ENCODE measurements at places on chromosomes 11 and 22. TPM values are rescaled to one million over a fixed set of nuclear protein-coding genes. Genes with fewer than 3 reads are reported as not detected.

Gene FOSL1
- 5.5 TPM for total RNA-seq

DNA sequence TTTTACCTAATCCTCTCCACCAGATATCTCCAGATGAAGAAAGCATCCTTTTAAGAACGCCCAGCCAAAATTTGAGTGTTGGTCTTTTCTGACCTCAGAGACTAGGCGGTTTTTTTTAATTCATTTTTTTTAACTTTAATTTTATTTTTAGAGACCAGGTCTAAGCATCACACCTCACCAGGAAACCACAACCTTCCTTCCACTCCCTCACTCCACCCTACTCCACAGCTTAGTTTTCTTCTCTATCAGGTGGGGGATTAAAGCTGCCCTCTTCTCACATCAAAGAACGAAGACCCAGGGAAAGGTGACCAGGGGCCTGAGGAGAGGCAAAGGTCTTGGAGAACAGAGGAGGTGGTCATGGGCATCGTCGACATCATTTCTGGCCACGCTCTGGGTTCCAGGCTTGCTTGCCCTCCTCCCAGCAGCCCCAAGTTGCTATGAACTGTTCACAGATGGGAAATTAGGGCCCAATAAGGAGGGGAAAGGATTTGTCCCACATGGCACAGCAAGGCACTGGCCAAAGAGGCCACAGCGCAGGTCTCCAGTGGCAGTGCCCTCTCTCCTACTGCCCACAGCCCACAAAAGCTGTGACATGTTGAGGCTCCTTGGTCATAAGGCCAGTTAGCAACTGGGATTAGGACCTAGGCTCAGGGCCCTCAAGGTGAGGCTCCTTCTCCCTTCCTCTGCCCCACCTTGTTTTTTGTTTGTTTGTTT, 1.4 kb upstream of the PEX16 start:
- DNase-seq = peak; percentile 27

GRCh38 chr11:113487622-113488021, 12.4 kb upstream of the DRD2 start:
- no peak for DNase-seq

DNA sequence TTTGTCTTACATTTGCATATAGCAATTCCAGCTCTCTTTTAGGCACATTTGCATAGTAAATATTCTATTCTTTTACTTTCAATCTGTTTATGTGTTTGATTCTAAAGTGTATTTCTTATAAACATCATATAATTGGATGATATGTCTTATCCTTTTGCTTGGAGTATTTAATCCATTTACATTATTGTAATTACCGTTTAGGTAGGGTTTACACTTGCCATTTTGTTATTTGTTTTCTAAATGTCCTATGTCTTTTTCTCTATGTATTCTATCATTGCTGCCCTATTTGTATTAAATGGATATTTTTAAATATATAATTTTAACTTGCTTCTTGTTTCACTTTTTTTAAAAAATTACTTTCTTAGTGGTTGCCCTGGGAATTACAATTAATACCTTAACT, 22.8 kb upstream of the ACCSL start:
- no peak for DNase-seq

DNA sequence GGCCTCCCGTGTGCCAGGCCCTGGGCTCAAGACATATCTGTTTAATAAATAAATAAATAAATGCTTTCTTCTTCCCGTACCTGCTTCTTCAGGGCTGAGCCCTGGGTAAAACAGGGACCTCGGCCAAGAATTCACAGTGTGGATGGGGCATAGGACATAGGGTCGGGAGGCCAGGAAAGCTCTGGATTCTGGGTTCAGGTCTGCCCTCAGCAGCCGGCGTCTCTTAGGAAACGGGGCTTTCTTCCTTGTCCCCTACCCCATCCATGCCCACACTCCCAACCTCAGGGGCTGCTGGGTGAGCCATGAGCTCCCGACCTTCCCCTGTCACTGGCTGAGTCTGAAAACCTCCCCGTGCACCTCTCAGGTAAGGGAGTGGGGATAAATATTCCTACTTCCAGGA, 55.7 kb upstream of the ALX4 start:
- no peak for DNase-seq

DNA sequence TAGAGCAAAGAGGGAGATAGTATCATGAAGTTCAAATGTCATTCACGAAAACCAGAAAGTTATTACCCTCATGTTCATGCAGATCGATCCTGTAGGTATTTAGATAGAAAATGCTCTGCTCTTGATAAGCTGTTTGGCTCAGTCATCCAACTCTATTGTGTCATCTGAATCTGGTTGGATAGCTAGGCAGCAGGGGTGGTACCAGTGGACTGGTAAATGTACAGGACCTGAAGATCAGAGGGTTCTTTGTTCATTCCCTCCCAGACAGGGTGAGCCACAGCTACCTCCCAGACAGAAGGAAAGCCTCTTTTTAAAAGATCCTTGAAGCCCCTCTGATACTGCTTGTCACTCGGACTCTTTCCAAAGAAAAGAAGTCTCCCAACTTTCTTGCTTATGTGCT, 29.8 kb upstream of the DRD2 start:
- no peak for DNase-seq

Gene SCGB2A2
- not detected for total RNA-seq

DNA sequence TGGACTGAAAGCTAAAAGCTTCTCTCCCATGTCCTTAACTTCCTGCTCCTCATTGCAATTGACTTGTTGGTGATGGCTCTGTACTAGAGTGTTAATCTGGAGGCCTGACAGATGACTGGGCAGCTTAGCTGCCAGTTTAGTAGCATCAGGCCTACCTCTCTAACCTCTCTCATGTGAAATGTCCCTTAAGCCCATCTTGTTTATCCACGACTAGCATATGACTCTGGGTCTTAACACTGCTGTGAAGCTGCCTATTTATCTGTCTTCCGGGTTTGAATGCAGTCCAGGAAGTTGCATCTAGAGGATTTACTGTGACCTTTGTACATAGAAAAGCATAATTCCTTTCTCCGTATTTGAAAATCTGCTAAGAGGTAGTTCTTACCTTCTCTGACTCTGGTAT, 85.3 kb upstream of the HORMAD2 start:
- no peak for DNase-seq

DNA sequence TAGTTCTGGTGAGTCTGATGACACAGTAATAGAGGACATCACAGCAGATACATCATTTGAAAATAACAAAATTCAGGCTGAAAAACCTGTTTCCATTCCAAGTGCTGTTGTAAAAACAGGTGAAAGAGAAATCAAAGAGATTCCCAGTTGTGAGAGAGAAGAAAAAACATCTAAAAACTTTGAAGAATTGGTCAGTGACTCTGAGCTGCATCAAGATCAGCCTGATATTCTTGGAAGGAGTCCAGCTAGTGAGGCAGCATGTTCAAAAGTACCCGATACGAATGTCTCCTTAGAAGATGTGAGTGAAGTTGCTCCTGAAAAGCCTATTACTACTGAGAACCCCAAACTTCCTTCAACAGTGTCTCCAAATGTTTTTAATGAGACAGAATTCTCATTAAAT, 38.7 kb downstream of the RTN3 start:
- no peak for DNase-seq

DNA sequence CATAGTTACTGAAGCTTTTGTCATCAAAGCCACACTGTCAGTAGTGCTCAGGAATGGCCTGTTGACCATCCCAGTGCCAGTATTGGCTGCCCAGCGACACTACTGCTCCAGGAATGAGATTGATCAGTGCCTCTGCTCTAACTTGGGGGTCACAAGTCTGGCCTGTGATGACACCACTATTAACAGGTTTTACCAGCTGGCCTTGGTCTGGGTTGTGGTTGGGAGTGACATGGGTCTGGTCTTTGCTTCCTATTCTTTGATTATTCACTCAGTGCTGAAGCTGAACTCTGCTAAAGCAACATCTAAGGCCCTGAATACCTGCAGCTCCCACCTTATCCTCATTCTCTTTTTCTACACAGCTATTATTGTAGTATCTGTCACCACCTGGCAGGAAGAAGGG, 21.5 kb downstream of the OR56B4 start:
- DNase-seq = no peak

GRCh38 chr11:65432686-65433582, 10.3 kb downstream of the NEAT1 start:
- no peak for DNase-seq

DNA sequence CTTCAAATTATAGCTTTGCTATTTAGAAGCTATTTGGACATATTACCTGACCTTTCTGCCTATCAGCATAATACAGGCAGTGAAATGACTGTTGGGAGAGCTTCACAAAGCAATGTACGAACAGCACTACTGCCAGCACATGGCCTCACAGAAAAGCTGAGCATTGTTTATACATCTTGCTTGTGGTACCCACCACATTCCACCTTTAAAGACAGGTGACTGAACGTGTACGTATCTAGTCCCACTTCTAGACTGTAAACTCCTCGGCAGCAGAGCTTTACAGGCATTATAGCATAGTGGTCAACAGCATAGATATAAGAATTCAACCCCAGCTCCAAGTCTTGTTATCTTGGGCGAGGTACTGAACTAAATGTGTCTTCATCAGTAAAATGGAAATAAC, 1.6 kb downstream of the JOSD1 start:
- no peak for DNase-seq

Gene PRCP
- total RNA-seq = 85.4 TPM

DNA sequence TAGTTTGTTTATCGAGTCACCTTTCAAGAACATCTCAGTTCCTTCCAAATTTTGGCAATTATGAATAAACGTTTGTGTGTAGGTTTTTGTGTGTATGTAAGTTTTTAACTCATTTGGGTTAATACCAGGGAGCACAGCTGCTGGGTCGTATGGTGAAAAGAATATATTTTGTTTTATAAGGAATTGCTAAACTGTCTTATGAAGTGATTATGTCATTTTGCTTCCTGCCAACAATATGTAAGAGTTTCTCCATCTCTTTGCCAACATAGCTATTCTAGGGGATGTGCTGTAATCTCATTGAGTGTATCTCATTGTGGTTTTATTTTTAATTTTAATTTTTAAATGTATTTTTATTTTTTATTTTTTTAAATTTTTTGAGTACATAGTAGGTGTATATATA, 27.3 kb downstream of the BCL2L13 start:
- no peak for DNase-seq

DNA sequence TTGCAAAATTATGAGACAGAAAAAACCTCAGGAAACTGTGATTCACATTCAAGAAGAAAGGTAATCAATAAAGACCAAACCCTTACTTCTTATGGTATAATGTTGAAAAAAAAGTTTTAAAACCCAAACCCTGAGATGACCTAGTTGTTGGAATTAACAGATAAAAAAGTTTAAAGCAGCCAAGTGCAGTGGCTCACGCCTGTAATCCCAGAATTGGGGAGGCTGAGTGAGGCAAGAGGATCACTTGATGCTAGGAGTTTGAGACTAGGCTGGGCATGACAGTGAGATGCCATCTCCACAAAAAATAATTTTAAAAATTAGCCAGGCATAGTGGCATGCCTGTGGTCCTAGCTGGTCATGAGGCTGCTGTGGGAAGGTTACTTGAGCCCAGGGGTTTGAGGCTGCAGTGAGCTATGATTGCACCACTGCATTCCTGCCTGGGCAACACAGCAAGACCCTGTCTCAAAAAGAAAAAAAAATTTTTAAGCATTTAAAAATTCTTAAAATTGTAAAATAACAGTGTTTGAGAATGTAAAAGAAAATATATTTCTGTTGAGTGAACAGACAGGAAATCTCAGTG, 85.1 kb downstream of the EFCAB6 start:
- no peak for DNase-seq

GRCh38 chr11:128908391-128909246, 17.5 kb downstream of the KCNJ5 start:
- DNase-seq = peak; percentile 88

DNA sequence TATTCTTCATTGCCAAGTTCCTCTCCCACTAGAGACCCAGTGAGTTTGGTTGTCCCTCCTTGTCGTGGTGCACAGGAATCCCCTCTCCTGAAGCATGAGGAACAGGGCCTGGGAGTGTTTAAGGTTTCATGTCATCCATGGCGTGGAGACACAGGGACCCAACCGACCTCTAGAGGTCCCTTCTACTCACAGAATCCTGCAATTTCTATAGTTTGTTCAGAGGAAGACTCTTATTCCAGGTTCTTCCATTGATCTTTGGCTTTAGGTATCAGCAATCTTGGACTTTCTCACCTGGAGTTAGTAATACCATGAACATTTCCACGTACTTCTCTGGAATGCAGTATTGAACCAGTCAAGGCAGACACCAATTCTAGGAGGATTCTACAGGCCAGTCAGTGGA, 548.2 kb downstream of the NTM start:
- no peak for DNase-seq

DNA sequence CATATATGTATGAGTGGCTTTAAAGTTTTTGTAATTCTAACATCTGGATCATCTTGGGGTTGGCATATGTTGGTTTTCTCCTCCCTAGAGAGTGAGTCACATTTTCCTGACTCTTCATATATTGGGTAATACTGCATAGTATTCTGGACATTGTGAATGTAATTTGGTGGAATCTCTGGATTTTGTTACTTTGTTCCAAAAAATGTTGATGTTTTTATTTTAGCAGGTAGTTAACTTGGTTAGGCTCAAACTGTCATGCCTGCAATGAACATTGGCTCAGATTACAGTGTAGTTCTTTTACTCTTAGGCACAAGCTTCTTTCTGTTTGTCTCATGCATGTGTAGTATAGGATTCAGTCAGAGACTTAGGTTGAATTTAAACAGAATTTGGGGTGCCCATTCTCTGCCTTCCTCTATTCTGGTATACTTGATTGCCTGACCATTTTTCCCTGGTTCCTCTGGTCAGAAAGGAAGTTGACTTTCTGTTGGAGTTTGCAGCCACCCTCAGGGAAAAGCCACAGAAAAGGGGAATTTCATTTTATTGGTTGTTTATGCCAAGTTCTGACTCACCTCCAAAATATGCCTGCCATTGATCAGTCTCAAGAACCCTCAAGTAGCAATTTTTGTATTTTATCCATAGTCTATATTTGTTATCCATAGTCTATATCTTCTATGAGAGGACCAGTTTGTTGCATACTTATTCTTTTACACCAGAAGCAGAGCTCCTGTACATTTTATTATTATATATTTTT, 151.7 kb downstream of the UVRAG start:
- DNase-seq = no peak

Gene MS4A14
- total RNA-seq = 1.7 TPM

GRCh38 chr11:118530180-118530682, 761 bp upstream of the TMEM25 start:
- DNase-seq = no peak

GRCh38 chr11:115776916-115777315, 272.7 kb upstream of the CADM1 start:
- peak; percentile 85 for DNase-seq

DNA sequence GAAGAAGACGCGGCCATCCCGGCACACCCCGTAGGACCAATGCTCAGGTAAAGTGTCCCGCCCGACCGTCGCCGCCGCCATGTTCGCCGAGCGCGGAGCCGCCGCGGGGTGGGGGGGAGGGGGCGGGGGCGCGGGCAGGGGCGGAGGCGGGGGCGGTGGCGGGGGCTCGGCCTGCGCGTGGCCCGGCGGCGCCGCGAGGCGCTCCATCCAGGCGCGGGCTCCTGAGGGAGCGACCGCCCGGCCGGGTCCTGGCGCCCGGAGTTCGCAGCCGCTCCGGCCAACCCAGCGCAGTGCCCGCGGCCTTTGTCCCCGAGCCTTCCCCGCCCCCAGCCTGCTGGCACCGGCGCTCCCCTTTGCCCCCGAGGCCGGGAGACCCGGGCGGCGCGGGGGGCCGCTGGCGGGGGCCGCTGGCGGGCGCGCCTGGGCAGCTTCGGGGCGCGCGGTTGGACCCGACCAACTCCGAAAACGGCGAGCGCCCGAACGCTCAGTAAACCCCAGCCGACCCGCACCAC, at the start of gene PLEKHA7:
TSS of gene PLEKHA7 (minus strand) at position 94 of the 512 bp plus-strand sequence. CDS start at position 81, 13 bp downstream.
- peak; percentile 49 for DNase-seq

All from right cardiac atrium (tissue), 5 donors.